ENCODE measurements at places on chromosomes 2 and 18.

GRCh38 chr18:59189008-59189407, 30.9 kb upstream of the GRP start:
- no peak for DNase-seq

GRCh38 chr18:37385846-37386778, 179.5 kb downstream of the CELF4 start:
- DNase-seq = no peak

GRCh38 chr2:105890856-105891255, 146.1 kb downstream of the NCK2 start:
- DNase-seq = no peak

DNA sequence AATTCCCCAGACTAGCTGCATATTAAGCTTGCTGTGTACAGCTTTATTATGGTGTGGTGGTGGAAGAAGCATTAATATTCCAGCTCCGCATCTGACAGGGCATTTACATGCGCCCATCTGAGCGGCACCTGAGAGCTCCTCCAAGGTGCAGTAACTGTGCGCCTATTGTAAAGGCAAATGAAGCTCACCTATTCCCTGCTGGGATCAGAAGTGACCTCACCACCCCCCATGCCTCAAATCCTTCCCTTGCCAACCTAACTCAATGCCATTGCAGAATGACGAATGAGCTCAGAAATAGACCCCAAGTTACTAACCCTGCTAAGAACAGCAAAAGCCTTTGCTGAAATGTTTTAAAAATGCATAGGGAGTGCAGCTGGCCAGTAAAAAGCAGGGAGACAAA, 14.3 kb downstream of the BCL11A start:
- no peak for DNase-seq

DNA sequence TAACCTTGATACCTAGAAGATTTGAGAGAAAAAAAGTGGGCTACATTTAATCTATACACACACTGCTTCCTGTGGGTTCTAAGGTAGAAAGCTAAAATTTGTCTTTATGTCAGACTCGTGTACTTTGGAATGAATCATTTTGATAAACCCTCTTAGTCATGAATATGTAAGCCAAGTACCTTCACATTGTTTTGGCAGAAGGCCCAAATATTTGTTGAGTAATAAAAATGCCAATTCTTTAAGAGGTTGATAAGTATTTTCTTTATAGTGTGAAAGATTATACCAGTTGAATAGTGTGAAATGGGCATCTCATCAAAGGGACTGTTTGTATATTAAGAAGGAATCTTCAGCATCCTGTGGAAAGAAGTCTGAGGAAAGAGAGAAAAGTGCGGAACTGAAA, 1464.7 kb upstream of the ZEB2 start:
- no peak for DNase-seq

DNA sequence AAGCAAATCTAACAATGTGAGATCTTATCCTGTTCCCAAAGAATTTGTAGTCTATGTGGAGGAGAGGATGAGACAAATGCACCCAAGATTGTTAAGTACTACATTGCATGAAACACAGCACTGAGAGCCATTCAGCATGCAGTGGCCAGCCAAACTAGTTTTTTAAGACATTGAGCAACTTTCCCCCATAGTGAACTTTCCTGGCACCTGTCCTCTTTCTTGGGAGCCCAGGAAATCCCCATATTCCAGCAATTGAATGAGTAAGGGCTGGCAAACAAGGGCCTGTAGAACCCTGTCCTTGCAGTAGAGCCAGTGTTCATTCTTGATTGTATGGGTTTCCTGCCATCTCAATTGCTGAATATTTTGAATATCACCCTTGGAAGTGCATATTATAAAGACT, 58.8 kb upstream of the FIGN start:
- DNase-seq = no peak

GRCh38 chr18:8643326-8643878, 34.2 kb downstream of the RAB12 start:
- no peak for DNase-seq

- no peak for DNase-seq
Measured at GRCh38 chr2:48205137-48205798, 299.0 kb upstream of the FBXO11 start.

- no peak for DNase-seq
Measured at GRCh38 chr2:203533676-203534591, 1.2 kb downstream of the RAPH1 start.

DNA sequence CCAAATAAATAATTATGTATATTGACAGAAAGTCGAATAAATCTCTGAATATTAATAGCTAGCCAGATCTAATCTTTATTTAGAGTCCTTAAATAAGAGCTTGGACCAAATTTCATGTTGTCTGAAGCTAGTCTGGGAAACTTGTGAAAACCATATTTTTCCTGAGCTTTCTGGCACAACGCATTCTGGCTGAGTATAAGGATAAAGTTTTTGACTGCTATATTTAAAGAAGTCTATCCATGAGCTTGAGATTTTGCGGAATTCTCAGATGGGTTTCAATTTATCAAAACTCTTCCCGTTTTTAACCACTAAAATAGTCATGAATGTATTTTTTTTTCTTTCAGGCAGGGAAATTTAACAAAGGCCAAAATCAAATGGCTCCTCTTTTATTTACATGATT, 23.8 kb downstream of the FAP start:
- DNase-seq = no peak

DNA sequence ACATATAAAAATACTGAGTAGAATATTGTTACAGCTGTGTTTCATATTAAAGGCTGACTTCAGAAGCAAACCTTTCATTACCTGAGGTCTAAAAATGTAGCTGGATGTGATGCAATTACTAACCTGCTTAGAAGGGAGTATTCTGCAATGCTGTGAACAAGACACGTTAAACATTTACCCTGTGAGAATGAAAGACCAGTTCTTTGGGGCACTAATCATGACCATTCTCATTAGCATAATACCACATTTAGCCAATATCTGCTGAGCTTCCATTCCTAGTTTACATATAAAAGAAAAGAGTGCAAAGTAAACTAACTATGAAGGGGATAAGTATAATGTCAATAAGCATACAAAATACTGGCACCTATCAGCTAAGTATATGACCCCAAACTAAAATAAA, 784.0 kb upstream of the KLHL29 start:
- no peak for DNase-seq

GRCh38 chr2:180559771-180560170, 420.6 kb upstream of the UBE2E3 start:
- no peak for DNase-seq

DNA sequence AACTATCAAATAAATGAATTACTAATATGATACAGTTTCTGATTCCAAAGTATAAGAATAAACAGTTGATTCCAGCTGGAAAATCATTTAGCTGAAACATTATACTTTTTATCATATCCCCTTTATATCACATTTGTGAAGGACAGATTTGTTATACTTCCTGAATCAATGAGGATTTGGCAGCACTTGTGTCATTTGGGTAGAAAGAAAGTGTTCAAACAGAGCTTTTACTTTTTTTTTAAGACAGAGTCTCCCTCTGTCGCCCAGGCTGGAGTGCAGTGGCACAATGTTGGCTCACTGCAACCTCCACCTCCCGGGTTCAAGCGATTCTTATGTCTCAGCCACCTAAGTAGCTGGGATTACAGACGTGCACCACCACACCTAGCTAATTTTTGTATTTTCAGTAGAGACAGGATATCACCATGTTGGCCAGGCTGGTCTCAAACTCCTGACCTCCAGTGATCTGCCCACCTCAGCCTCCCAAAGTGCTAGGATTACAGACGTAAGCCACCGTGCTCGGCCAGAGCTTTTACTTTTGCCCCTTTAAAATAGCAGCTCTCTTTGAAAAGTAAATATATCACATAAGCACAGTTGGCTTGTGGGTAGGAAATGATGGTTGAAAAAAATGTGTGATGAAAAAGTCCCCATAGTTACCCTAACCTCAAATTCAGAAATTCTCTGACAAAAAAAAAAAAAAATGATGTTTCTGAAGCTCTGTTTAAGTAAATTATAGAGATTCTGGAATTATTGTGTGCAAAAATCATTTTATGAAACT, 95.2 kb downstream of the DTNA start:
- DNase-seq = no peak

DNA sequence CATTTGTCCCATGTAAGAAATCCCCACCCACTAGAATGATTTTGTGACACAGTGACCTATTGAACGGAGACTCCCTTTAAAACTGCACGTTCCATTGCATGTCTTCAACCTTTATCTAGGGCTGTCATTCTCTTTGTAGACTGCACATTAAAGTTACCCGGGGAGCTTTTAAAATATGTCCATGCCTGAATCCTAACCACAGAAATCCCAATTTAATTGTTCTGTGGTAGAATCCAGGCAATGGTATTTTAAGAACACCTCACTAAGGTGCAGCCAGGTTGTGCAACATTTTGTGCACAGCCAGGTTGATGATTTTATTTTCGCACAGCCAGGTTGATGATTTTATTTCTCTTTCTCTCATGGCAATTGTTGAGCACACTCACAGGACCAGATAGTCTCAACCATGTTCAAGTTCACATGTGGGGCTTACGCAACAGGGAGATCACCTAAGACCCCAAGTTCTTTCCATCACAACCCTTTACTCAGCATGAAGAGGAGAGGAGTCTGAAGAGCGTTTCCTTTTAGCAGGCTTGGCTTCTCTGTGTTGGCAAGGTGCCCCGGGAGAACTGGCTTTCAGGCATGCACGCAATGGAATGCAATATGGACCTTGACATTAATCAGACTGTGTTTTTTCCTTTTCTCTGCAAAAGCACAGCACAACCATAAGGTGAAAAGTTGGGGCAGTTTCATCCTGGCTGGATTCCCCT, 467.3 kb upstream of the ETAA1 start:
- no peak for DNase-seq

- no peak for DNase-seq
Measured at GRCh38 chr2:100541404-100541803, 21.4 kb upstream of the PDCL3 start.

DNA sequence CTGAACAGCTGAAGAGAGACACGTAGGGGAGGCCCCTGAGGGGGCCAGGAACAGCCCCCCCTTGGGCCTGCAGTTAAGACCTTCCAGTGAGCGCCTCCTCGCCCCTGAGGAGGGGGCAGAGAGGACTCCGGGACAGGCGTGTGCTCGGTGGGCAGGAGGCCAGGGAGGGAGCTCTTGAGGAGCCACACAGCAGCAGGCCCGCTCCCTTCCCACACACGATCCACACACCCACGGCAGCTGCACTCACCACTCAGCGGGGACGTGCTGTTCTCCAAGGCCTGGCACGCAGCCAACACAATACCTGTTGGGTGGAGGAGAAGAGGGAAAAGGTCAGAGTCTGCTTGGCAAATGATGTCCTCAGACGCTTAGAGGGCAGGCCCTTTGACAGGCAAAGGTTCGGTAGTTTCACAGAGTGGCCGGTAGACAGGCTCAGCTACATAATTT, 39.0 kb downstream of the TGFA start:
- DNase-seq = no peak

DNA sequence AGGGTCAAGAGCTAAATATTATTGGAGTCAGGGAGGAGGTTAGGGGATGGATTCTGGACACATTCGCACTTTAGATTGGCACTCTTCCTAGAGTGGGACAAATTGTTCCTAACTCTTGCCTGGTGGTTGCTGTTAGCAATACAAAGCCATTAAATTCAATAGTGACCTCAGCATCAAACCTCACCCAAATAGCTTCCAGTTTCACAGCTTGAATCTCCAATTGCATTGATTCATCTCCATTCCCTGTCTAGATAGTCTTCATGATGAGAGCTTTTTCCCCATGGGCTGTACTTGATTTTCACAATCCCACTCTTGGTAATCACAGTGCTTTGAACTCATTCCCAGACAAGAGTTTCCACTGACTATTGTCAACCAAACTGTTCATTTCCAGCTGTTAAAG, 585.9 kb upstream of the SYT4 start:
- no peak for DNase-seq

GRCh38 chr2:159960414-159960813, 102.0 kb downstream of the PLA2R1 start:
- no peak for DNase-seq

DNA sequence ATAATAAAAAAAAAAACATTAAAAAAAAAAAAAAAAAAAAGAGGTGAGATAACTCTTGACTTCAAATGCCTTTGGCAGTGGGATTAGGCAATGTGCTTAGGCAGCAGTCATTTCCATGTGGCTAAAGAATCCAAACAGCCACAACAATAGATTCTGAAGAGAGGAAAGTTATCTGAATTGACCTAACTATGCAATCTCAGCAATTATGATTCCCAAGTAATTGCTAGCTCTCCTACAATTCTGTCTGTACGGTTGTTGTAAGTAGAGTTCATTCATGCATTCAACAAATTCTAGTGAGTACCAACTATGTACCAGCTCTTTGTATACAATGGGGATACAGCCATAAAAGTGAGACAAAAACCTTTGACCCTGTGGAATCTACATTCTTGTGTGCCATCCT, 3.6 kb downstream of the SRD5A2 start:
- no peak for DNase-seq

GRCh38 chr2:151904021-151904420, 75.8 kb upstream of the ARL5A start:
- no peak for DNase-seq

DNA sequence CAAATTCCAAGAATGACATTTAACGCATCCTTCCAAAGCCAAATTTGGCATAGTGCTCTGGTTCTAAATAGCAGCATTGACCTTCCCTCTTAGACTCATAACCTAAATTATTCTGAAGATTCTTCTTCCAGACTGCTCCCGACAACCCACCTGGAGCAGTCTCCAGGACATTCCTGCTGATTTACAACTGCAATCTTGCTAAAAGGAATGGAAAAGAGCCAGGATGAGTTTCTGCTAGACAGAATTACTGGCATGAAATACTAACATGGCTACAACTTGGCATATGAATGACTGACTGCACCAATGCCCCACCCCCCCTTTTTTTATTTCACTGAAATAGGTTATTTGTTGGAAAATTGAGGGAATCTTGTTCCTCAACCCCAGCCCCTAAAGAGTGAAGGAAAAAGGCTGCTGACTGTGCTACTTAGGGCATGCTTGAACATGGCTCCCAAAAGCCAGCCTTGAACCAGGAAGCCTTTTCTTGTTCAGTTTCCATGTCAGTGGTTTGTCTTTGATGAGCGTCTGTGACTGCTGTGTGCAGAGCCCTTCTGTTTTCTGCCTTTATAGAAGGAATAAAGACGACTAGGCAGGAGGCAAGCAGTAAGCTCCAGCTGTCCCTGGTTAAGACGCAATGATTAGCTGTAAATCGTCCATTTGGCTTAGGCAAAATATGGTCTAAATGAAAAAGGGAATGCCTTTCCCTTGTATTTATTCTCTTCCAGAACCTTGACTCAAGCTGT, 47.4 kb upstream of the ITGB6 start:
- DNase-seq = no peak
